ENCODE measurements at places on chromosomes 6 and 20. TPM values are rescaled to one million over a fixed set of nuclear protein-coding genes. Genes with fewer than 3 reads are reported as not detected.

DNA sequence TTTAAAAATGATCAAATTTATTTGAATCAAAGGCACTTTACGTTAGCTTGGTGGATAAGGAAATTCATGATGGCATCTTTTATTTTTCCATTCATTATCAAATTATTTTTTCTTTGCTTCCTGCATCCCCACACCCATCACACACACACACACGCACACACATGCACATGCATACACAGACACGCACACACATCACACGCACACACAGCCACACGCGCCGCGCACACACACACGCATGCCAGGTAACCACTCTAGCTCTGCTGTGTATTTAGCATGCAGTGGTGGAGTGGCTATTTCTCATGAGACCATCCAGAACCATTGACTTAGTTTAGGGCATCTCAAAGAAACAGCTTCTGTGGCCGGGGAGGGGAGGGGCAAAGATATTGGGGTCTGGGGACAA is 47.0 kb downstream of the GNAS start:
- H3K36me3 ChIP-seq, result peaks cover 14% of the 10 kb centered on the region
- H3K4me1 ChIP-seq, result peaks cover 73% of the 10 kb centered on the region
- no peak for DNase-seq
- H3K4me3 ChIP-seq, result no peak overlapping the region
- H3K27me3 ChIP-seq, result no peaks in the 10 kb centered on the region

DNA sequence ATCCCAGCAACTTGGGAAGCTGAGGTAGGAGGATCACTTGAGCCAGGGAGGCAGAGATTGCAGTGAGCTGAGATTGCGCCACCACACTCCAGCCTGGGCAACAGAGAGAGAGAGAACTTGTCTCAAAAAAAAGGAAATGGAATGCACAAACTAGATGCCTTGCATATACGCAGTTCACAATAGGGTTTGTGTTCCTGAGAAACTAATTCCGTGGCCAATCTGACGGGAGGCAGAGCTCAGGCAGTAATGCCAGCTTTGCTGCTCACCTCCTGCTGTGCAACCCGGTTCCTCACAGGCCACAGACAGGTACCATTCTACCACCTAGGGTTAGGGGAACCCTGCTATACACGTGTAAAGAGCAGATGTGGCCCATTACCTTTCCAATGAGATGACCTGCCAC is 1.4 kb downstream of the CDK5RAP1 start:
- H3K4me3 ChIP-seq, result peak overlapping the region; percentile 99
- H3K36me3 ChIP-seq, result peaks cover 11% of the 10 kb centered on the region
- DNase-seq, result no peak
- H3K27ac ChIP-seq, result no peak overlapping the region
- H3K4me1 ChIP-seq, result peaks cover 22% of the 10 kb centered on the region

DNA sequence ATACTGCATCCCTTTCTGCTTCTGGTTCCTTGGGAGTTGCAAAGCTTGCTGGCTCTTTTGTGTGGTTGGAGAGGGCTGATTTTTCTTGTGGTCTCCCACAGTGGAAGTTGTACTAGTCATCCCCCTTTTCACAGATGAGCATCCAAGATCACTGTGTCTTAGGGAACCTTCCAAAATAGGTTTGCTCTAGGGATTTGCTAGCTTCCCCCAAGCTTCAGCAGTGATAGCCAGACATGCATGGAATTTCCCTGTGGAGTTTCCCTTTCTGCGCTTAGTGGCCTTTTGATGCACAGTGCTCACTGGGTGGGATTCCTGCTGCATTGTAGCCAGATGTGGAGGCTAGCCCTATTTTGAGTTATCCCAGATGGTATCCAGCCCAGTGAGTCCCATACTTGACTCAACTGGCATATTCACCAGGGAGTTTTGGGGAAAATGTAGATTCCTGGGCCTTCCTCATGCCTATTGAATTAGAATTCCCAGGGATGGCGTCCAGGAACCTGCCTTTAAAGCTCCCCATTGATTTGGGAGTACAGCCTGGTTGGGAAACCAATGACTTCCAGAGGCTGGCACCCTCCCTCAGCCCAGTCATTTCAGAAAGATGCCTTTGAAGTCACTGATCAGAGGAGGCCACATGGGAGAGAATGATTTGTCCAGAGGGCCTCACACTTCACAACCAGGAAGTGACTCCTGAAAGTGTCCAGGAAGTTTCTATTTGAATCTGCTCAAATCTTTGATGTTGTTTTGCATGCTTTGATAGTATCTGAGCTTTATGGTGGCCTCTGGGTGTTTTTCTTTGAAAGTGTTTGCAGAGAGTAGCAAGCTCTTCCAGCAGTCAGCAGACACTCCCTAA is 25.9 kb downstream of the PPARD start:
- H3K4me3 ChIP-seq, result no peak overlapping the region
- no peak for DNase-seq
- peaks cover 3% of the 10 kb centered on the region for H3K36me3 ChIP-seq
- H3K4me1 ChIP-seq, result peaks cover 38% of the 10 kb centered on the region
- H3K27ac ChIP-seq, result peak overlapping the region; percentile 91
- H3K27me3 ChIP-seq, result no peaks in the 10 kb centered on the region

DNA sequence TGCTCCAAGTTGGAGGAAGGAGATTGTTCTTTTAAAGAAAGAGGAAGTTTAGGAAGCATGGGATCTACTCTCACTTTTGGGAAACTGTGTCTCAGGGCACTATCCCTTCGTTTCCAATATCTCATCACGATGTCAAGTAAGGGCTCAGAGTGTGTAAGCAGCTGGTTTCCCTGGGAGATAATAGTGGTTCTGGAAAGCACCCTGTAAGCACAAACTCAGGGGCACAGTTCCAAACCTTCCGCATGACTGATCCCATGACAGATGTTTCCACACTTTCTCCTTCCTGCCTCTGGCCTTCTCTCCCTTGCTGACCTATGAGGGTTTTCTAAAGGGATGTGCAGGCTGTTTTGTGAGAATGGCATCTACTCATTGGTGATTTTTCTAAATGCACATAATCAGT is 33.9 kb downstream of the ADTRP start:
- no peak for DNase-seq
- H3K4me3 ChIP-seq, result no peak overlapping the region
- H3K27me3 ChIP-seq, result no peaks in the 10 kb centered on the region
- H3K4me1 ChIP-seq, result no peaks in the 10 kb centered on the region

DNA sequence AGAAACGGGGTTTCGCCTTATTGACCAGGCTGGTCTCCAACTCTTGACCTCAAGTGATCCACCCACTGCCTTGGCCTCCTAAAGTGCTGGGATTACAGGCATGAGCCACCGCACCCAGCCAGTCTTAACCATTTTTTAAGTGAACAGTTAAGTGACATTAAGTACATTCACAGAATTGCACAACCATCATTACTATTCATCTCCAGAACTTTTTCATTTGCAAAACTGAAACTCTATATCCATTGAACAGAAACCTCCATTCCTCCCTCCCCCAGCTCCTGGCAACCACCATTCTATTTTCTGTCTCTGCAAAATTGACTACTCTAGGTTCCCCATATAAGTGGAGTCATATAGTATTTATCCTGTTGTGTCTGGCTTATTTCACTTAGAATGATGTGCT is 59.7 kb downstream of the PLCB4 start:
- peaks cover 27% of the 10 kb centered on the region for H3K4me1 ChIP-seq
- no peak overlapping the region for H3K27ac ChIP-seq
- no peak overlapping the region for H3K4me3 ChIP-seq
- peaks cover 1% of the 10 kb centered on the region for H3K36me3 ChIP-seq
- H3K27me3 ChIP-seq, result no peaks in the 10 kb centered on the region

The RAET1L gene
- total RNA-seq, result not detected

The MBOAT1 gene
- total RNA-seq, result 24.6 TPM

The SOX18 gene
- total RNA-seq, result 0.34 TPM

Measured in mesothelial cell of epicardium (in vitro differentiated cells).